GM19239 (cell line): ENCODE measurements at places on chromosomes 12 and 14.
A peak's percentile ranks its signal among the peaks of the same experiment; 100 is the strongest.

DNA sequence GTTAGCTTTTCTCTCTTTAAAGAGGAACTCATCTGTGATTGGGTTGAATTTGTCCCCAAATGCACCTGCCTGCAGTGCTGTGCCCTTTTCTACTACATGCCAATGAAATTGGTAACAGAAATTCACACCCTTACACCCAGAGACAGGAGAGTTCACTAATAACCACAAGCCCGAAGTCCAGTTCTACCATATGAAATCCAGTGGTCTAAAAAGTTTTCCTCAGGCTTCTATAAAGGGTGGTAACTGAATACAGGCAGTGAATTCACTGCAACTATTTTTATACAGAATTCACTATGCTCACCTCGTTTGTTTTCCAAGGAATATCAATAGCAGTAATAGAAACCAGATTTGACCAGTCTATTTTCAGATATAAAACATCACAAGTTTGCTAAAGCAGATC, 31.5 kb upstream of the SOS2 start:
- no peak for DNase-seq

DNA sequence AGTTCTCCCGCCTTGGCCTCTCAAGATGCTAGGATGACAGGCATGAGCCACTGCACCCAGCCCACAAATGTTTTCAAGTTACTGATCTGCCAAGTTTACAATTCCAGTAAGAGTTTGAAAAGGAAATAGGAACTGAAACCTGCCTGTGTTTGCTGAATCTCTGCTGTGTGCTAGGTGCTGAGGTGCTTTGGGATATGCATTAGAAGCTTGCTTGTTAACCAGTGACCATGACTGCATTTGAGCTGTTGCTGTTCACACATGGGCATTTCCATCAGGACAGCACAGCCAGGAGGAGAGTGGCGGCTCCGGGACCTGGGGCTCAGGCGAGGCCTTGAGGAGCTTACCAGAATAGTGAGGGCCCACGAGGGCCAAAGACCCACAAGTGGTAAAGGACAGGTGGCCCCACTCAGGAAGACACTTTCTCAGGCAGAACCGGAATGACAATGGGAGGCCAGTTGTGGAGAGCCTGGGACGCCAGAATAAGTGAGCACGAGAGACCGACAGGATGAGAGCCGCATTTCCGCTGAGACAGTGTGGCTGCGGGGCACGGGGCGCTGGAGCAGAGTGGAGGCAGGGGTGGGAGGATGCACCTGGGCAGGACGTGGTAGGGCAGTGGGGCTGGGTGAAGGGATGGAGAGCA, 54.5 kb upstream of the MMP17 start:
- peak; percentile 76 for DNase-seq

- no peak for DNase-seq
Measured at GRCh38 chr12:56713345-56713744, 11.8 kb downstream of the NACA start.

- no peak for DNase-seq
Measured at GRCh38 chr12:27305673-27306456, 26.8 kb upstream of the BMAL2 start.

- DNase-seq = peak; percentile 31
Measured at GRCh38 chr12:130826151-130826801, 12.8 kb downstream of the STX2 start.

DNA sequence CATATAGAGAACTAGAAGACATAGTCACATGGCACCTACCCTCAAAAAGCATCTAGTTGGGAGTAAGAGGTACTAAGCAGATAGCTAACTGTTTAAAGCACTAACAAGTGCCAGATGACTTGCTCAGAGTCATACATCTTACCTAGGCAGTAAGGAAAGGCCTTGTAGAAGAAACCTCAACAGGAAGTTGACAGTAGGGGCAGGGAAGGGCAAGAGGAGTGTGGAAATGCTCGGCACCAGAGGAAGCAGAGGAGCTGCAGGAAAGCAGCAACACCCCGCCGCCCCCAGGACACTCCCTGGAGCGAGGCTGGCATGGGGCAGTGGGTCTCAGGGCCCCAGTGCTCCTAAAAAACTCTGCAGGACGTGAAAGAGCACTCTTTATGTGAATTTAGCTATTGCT, 92.9 kb downstream of the PPP2R5C start:
- no peak for DNase-seq

- no peak for DNase-seq
Measured at GRCh38 chr12:123062681-123063486, 82.4 kb downstream of the ARL6IP4 start.

- DNase-seq = no peak
Measured at GRCh38 chr14:56794557-56795283, 15.6 kb downstream of the OTX2 start.

DNA sequence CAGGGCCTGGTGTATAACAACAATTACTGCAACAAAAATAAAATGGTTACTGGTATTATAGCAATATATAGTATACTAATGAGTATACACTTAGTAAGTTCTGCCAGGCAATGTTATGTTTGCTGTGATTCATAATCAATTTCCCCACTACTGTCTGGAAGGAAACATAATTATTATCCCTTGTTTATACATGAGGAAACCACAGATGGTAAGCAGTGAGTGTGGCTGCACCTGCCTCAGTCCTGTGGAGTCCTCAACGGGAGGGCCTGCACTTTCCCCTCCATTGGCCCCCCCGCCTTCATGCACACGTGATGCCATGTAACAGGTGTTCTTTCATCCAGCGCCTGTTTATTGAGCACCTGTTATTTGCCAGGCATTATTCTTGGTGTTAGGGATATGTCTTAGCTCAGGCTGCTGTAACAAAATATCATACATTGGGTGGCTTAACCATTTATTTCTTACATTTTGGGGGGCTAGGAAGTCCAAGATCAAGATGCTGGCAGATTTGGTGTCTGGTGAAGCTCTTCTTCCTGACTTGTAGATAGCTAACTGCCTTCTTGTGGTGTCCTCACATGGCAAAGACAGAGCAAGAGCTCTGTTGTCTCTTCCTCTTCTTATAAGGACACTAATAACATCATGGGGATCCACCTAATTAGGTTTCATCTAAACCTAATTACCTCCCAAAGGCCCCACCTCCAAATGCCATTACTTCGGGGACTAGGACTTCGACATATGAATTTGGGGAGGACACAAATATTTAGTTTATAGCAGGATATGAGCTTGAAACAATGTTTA, 59.5 kb upstream of the CHGA start:
- no peak for DNase-seq

GRCh38 chr12:56271031-56271430, 4.3 kb downstream of the COQ10A start:
- DNase-seq = no peak

- DNase-seq = no peak
Measured at GRCh38 chr12:5913387-5913786, 31.7 kb downstream of the ANO2 start.

GRCh38 chr14:26873362-26873960, 275.6 kb upstream of the NOVA1 start:
- DNase-seq = no peak

DNA sequence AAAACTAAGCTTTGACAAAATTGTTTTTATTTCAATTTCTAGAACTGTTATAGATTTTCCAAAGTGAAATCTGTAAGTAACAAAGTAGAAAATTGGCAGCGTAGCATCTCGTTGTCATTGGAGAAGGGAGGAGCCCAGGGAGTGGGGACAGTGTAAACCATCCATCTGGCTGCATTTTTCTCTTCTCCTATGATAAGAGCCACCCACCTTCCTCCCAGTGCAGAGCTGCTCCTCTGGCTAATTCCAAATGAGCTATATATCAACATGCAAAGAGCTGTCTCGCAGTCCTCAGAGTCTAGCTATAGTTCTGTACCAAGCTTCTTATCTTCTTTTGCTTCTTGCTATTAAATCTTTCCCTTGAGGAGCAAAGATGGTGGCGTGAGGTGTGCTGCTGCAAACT, 56.6 kb downstream of the SCN8A start:
- DNase-seq = no peak

GRCh38 chr14:103495854-103496253, 26.8 kb downstream of the CKB start:
- DNase-seq = no peak

- no peak for DNase-seq
Measured at GRCh38 chr14:89856871-89857345, 97.6 kb downstream of the EFCAB11 start.

GRCh38 chr14:103456167-103456835, 66.3 kb downstream of the CKB start:
- no peak for DNase-seq

GRCh38 chr12:123075646-123076171, 75.2 kb downstream of the PITPNM2 start:
- DNase-seq = peak; percentile 60

DNA sequence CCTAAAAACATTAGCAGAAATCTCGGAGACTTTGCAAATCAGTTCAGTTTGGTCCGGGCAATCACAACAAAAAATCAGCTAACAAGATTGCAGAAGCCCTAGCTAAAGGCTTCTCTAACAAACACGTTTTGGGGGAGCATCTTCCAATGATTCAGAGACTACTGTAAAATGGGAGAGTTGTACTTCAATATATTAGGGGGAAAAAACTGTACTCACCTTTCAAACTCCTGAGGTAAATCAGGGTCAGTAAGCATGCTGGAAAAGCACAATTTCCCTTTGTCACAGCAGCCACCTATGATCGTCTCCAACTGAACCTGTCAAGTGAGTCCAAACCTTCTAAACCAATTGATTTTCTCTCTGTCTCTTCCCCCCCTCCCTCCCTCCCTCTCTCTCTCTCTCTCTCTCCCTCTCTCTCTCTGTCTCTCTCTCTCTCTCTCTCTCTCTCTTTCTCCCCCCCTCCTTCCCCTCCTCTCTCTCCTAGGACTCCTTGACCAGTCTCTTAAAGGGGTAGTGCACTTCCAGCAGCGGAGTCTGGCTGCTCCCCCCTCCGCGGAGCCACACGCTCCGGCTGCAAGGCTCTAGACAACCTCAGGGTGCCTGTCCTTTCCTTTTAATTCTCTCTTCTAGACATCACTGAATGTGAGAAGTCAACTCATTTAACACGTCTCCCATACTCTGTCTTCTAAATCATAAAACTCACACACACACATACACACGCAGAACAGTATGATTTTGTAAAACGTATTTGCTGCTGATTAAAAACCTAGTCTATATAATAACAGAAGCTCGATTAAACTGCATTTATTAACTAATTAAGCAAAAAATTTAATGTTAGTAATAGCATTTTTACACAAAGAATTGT, at the start of gene SOX5:
TSS of gene SOX5 (minus strand) at position 323 of the 862 bp plus-strand sequence. CDS start at position 254, 69 bp downstream.
- DNase-seq = no peak

- DNase-seq = no peak
Measured at GRCh38 chr12:73902260-73902659, 635.4 kb upstream of the ATXN7L3B start.

- DNase-seq = no peak
Measured at GRCh38 chr14:76762411-76763095, 1.3 kb downstream of the VASH1 start.

DNA sequence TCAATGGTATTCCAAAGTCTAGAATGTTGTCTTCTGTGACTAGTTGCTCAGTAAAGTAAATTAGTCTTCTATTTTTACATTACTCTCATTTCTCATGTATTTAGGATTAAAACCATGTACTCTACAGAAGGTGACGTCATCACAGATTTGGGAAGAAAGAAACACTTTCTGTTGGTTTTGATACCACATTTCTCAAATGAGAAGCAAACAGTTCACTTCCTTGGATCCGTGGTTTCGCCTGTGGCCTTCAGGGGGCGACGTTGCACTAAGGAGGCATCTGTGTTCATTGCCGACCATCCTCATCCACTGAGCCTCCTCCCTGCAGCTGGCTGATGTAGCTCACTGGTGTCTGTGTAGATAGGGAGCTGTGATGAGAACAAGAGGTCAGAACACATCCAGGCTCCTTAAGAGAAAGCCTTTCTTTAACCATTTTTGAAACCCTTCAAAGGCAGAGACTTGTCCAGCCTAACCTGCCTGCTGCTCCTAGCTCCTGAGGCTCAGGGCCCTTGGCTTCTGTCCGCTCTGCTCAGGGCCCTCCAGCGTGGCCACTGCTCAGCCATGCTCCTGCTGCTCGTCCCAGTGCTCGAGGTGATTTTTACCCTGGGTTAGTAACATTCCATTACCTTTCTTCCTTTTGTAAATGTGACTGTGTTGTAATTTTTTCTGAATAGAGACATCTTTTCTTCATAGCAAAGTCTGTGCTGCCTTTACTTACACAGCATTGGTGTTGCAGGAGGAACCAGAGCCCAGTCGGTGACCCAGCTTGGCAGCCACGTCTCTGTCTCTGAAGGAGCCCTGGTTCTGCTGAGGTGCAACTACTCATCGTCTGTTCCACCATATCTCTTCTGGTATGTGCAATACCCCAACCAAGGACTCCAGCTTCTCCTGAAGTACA, 220.6 kb upstream of the OR4E1 start:
- no peak for DNase-seq

DNA sequence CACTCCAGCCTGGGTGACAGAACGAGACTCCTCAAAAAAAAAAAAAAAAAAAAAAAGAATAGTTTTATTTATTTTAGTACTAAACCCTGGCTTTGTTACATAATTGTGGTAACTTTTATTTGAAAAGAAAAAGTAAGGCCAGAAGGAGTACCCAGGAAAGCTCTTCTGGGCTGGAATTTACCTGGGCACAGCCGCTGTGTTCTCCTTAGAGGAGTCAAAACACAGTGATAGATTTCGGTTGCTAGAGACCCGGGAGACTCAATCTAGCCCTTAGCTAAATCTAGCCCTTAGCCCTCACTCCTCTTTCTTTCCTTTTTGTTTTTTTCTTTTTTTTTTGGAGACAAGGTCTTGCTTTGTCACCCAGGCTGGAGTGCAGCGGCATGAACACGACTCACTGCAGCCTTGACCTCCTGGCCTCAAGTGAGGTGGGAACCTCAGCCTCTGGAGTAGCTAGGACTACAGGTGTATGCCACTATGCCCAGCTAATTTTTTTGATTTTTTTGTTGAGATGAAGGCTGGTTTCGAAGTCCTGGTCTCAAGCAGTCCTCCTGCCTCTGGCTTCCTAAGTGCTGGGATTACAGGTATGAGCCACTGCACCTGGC, 49.7 kb downstream of the SYNE2 start:
- no peak for DNase-seq

DNA sequence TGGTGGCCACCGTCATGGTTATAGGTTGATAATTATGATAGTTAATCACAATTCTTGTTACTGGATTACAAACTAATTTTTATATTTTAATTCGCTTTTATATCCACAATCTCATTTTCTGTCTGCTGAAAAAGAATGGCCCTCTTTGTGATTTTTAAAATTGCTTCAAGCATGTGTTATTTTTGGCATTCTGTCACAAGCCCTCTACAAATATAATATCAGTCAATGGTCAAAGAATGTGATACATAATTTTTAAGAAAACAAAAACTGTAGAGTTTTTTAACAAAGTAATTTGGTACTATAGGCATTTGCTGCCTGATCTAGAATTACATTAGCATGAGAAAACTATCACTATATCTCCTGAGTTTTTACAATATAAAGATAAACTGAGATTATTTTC, 352.0 kb upstream of the TMTC1 start:
- DNase-seq = no peak
